ENCODE measurements at places on chromosomes 5 and 9. TPM values are rescaled to one million over a fixed set of nuclear protein-coding genes. Genes with fewer than 3 reads are reported as not detected.

DNA sequence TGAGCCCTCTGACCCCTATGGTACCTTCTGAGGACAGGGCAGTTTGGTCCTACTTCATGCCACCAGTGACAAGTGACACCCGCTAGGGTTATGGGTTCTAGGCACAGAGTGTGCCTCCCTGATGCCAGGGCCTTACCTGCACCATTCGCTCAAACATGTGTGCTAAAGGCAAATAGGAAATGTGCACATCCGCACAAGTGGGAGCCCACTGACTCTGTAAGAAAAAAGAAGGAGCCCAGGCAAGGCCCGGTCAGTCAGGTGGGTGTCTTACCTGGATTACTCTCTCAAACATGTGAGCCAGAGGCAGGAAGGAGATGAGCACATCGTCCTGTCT, 29.1 kb upstream of the MEIKIN start:
- no peak for DNase-seq

TRAF1 gene
- total RNA-seq: 4.2 TPM

GRCh38 chr5:61416420-61416819, 84.4 kb downstream of the ZSWIM6 start:
- DNase-seq: no peak

DNA sequence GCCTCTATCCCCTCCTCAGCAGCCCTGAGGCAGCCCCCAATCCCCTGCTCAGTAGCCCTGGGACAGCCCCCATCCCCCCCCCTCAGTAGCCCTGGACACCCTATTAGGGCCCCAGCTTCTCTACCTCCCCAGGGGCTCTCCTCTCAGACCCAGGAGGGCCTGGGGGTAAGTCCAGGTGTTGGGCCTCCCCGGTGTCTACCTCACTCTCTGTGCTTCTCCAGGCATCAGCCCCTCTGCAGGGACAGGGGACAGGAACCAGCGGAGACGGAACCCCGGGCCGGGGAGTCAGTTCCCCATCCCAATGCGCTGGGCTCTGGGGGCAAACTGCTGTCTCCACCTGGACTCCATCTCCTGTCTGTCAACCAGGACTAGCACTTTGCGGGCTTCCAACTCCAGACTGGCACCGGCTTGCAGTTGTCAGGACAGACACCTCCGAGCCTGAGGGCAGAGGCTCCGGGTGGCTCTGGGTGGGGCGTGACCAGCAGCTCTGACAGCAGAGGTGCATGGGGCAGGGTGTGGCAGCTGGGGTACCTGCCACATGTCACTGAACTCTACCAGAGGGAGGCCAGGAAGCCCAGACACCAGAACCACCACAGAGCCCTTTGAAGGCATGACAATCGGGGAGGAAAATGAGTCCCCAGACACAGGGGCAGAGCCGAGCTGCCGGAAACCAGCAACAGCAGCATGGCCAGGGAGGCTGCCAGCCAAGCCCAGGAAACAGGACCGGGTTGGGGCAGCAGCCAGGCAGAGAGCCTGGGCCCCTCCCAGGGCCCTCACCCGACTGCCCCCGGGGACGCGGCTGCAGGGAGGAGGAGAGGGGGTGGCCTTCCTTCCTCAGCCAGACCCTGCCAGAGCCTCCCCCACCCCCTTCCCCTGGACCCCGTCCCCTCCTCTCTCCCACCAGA, 17.7 kb upstream of the UBAC1 start:
- no peak for DNase-seq

DNA sequence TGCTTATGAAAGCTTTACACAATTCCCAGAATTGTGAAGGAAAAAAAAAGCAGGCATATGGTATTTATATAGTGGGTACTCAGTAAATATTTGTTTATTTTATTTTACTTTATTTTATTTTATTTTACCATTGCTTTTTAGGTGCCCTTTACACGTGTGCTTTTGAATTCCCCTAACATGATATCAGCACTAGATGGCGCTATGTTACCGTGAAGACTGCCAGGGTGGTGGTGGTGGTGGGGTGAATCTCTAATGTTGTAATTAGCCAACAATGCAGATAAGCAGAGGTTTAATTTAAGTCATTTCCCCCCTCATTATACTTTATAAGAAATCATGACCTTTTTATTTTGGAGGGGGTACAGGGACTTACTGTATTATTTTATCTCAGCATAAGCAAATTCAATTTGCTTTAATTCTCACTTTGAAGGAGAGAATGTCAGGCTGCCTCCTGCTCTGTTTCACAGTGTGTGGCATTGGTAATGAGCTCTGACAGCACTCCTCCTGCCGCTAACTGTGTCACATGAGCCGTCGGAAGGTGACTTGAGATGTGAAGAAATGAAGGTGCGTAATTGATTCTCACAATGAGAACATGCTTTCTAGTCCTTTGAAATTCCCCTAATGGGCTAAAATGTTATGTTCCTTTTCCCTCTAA, 165.6 kb downstream of the YTHDC2 start:
- DNase-seq: peak; percentile 16

- no peak for DNase-seq
These were observed 19.8 kb upstream of the ITGA1 start for GRCh38 chr5:52767766-52768480.

GRCh38 chr9:33676746-33677505, 118.4 kb upstream of the PRSS3 start:
- peak; percentile 9 for DNase-seq

- DNase-seq: no peak
These were observed 64.8 kb downstream of the HSPA4 start for GRCh38 chr5:133116601-133117000.

GRCh38 chr9:93562157-93562556, 14.2 kb upstream of the PHF2 start:
- DNase-seq: no peak

GRCh38 chr9:77170991-77171699, 6.2 kb upstream of the VPS13A start:
- no peak for DNase-seq

- DNase-seq: no peak
These were observed 8.5 kb downstream of the FUBP3 start for GRCh38 chr9:130587921-130588320.

GRCh38 chr9:114156657-114157421, 1.5 kb downstream of the COL27A1 start:
- peak; percentile 85 for DNase-seq

DNA sequence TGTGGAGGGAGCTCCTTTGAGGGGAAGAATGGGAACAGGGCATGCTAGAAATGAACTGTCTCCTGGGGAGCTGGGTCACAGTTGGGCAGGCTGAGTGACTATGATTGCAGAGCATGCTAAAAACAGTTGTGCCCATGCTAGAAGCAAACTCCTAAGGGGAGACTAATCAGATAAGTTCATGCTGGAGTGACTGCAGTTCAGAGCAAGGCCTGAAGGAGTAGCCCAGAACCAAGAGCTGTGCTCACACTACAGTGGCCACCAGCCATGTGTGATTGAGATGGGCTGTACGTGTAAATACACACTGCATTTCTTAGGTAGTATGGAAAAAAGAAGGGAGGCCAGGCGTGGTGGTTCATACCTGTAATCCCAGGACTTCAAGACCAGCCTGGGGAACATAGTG, 10.3 kb upstream of the AK1 start:
- no peak for DNase-seq

KCNIP1 gene
- 0.45 TPM for total RNA-seq

GRCh38 chr9:113228130-113228665, 6.9 kb downstream of the SLC31A1 start:
- no peak for DNase-seq

PRDM9 gene
- total RNA-seq: not detected

DNA sequence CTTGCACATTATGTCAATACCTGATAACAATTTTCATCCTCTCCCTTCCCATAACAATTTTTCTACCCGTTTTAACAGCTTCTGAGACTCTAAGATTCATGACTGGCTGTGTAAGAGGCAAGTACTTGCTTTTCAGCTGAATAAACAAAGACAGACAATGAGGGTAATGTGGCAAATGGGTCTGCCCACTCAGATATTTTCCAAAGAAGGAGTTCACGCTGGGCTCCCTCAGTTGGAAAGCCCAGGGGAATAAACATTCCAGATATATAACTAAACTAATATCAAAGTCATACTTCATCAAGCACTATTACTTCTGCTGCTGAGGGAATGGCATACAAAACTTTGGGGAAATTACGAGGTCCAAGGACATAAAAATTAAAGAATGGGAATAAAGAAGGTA, 24.4 kb downstream of the MEGF9 start:
- peak; percentile 82 for DNase-seq

LRRC19 gene
- not detected for total RNA-seq

- DNase-seq: no peak
These were observed at the start of gene PROB1 for GRCh38 chr5:139394654-139395566. PROB1 (minus strand) TSS chr5:139395104; CDS start chr5:139395081, 23 bp downstream.

- no peak for DNase-seq
These were observed 115.5 kb upstream of the IL7R start for GRCh38 chr5:35741126-35741716.

GRCh38 chr9:79134654-79135053, 437.1 kb upstream of the TLE4 start:
- DNase-seq: peak; percentile 52

DNA sequence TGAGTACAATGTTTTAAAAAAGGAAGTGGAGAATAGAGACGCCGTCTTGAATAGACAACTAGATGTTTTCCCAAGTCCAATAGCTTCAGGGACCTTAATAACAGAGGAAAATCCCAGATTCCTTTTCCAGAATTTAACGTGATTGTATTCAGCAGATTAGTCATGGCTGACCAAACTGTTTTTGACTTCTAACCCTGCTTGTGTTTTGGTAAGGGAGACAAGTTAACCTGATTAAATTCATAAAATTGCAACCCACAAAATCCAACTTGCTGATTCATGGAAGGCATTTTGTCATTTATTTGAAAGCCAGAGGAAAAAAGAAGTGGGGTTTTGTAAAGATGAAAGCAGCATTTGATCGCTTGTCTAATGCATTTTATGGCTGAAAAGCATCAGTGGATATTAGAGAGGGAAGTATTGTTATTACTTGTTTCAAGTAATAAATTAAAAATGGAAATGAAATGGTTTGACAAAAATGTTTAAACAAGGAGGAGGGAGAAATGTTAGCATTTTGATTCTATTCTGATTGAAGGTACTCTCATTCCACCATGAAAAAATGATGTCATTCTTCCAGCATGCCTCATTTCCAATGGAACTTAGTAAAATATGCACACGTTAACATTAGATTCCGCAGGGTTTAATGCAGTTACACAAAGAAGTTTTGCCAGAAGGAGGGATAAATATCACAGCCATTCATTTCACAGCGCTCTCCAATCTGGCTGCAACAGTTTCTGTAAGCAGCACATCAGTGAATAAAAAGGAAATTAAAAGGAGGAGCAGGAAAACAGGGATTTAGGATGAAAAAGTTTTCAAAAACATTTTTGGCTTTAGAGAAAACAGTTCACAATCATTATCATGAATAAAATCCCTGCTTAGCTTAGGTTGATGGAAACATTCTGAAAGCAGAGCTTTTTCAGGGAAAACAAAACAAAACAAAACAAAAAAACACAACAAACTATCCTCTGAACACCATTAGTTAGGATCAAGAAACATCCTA, 314.7 kb downstream of the PRR16 start:
- peak; percentile 87 for DNase-seq

- DNase-seq: no peak
These were observed 6.3 kb upstream of the PHYKPL start for GRCh38 chr5:178238711-178239592.

PCDHGC5 gene
- 10.9 TPM for total RNA-seq

DNA sequence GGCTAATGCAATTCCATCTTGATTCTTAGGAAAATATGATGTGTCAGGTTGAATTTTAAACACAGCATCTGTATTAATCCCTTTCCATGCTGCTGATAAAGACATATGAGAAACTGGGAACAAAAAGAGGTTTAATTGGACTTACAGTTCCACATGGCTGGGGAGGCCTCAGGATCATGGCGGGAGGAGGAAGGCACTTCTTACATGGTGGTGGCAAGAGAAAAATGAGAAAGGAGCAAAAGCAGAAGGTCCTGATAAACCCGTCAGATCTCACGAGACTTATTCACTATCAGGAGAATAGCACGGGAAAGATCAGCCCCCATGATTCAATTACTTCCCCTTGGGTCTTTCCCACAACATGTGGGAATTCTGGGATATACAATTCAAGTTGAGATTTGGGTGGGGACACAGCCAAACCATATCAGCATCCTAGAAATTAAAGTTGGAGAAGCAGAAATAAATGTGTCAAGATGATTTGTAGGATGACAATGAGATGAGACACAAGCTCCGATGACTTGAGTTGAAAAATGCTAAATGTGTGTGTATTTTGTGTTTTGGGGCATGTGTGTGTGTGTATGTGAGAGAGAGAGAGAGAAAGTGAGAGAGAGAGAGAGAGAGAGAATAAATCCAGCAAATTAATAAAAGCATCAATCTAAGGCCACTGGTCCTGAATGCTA, 48.5 kb upstream of the ANKRD55 start:
- no peak for DNase-seq

PPP3R2 gene
- not detected for total RNA-seq

GABRB2 gene
- 0.14 TPM for total RNA-seq

EGR1 gene
- 24.4 TPM for total RNA-seq

GRCh38 chr9:13974891-13975290, 339.1 kb downstream of the NFIB start:
- no peak for DNase-seq

- DNase-seq: peak; percentile 64
These were observed 69.7 kb downstream of the FOCAD start for GRCh38 chr9:20753761-20754160.

STPG3 gene
- not detected for total RNA-seq

DMRTA1 gene
- 6.1 TPM for total RNA-seq

SHISAL2B gene
- not detected for total RNA-seq

- no peak for DNase-seq
These were observed 510 bp downstream of the NOXA1 start for GRCh38 chr9:137423514-137424291.

GDNF gene
- 20.5 TPM for total RNA-seq

GABRG2 gene
- not detected for total RNA-seq

TESK1 gene
- 33.7 TPM for total RNA-seq

DNA sequence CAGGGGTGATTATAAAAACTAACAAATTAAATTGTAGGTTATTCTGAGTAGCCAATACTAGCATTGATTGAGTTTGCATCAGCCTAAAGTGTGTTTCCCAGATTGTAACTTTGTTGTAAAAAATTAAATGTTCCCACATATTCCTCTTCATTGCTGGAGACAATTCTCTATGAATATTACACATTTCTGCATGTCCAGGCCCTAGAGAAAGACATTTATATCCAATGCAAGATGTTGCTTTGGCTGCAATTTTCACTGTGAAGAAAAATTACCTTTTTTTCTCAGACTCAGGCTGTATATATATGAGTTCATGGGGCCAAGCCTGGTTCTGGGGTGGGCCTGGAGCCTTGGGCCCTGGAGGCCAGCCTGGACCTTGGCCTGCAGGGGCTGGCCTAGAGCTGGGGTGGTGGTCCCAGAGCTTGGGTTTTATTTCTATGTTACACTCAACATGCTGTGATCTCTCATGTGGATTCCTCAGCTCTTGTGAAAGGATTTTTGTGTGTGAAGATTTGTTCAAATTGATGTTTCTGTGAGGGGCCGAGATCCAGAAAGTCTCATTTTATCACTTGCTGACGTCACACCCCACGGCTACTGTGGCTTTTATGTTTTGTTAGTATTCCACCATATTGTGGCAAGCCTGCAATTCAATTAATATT, 232.5 kb downstream of the SPATA31A1 start:
- no peak for DNase-seq

RLN1 gene
- total RNA-seq: 0.53 TPM

DBH gene
- total RNA-seq: not detected

Data from astrocyte (in vitro differentiated cells and primary cell).